ENCODE measurements at places on chromosomes 4 and X.
A peak's percentile ranks its signal among the peaks of the same experiment; 100 is the strongest.

DNA sequence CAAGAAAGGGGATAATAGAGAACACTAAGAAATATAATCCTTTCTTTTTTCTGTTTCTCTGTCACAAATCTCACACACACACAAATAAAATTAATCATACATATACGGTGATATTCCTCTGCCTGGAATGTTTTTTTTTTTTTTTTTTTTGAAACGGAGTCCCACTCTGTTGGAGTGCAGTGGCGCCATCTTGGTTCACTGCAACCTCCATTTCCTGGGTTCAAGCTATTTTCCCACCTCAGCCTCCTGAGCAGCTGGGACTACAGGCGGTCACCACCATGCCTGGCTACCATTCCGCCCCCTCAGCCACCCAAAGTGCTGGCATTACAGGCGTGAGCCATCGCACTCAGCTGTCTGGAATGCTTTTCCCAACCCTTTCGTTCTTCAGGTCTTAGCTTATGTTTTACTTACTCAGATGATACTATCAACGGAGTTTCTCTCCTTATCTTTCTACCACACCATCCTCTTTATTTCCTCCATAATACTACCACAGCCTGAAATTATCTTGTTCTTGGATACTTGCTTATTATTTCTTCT, 69.3 kb downstream of the ANKRD17 start:
- no peak for DNase-seq

GRCh38 chr4:31649878-31650277, 929.7 kb downstream of the PCDH7 start:
- DNase-seq, result no peak

DNA sequence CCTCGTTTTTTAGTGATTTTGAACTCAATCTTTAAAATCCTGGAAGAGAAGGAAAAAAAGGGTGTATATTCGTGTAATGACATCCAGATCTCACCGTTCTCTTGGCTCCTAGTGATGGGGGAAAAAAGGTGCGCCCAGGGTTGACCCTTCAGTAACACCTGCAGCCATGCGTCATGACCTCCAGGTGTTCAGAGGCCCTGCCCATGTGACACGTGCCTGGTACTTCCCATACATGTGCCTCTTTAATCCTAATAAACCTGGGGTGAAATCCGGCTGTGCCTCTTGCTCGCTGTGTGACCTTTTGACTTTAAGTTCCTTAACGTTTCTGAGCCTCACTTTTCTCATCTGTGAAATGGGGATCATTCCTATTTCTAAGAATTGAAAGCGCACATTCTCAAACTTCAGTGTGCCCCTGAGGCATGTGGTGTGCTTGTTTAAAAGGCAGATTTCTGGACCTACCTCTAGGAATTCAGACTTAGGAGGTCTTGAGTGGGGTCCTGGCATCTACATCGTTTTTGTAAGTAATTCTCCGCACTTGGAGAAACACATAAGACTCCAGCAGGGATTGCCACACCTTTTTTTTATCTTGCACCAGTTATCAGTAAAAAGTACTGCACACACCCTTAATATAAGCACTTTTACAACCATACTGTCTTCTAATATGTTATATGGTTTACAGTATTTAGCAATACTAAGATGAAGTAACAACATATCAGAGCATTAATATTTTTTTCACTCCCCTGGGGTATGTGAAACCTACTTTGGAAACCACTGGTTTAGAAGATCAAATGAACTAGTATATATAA, 90.1 kb downstream of the RELL1 start:
- no peak for DNase-seq

- no peak for DNase-seq
Measured at GRCh38 chr4:7744142-7744804, 195.4 kb downstream of the AFAP1 start.

DNA sequence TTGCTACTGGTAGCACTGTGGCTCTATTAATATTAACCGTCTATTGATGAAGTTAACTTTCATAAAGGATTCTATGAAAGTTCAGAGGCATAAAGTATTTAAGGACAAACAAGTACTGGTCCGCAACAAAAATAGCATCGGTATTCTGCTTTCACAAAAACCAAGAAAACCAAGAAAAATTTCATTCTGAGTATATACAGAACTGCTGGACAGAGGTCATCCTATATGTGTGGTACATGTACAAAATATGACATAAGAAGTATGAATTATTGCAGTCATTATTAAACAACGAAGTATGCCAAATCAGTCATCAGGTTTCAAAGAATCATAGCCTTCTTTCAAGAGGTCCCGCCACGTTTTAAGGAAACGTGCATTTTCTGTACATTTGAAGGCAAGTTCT, 2.4 kb downstream of the C4orf46 start:
- DNase-seq, result no peak

DNA sequence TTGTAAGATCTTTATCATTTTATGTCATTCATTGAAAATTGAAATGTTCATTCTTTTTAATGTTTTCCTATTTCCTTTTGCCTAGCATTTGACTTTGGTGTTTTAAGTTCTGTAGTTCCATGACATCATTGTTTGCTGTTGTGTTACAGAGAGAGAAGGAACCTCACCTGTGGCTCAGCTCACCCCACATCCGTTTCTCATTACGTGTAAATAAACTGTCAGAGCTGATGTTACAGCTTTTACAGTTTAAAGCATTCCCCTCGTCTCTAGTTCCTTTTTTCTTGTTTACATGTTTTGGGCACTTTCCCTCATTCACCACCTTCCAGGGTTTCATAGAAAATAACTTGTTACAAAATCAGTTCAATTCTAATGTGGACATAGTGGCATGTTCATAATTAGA, 137.2 kb downstream of the FNIP2 start:
- DNase-seq, result no peak

GRCh38 chr4:38424151-38424871, 239.7 kb upstream of the KLF3 start:
- no peak for DNase-seq

- no peak for DNase-seq
Measured at GRCh38 chr4:2814627-2815270, 21.9 kb downstream of the SH3BP2 start.

GRCh38 chrX:143873343-143873742, 10.5 kb upstream of the UBE2NL start:
- no peak for DNase-seq

- DNase-seq, result no peak
Measured at GRCh38 chr4:80079255-80079923, 6.4 kb upstream of the ANTXR2 start.

DNA sequence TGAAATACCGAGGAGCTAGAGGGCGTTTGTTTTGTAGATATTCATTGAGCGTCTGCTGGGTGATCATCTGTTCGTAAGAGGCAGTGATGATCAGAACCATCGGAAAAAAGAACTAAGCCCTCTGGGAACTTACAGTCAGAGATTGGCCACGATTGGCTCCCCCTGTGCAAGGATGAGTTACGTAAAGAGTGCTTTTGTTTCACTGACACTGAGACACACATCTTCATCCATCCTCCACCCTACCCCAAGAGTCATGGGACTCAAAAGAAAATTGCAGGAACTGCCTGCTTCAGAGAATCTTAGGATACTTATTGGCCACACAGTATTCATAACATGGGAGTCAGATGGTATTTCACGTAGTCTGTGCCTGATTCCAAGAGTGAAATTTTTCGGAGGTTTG, 62.1 kb downstream of the GEMIN8 start:
- no peak for DNase-seq

- DNase-seq, result peak; percentile 62
Measured at GRCh38 chr4:40924096-40924792, 174.5 kb downstream of the NSUN7 start.

GRCh38 chrX:109281483-109282275, 200.2 kb downstream of the GUCY2F start:
- DNase-seq, result no peak

- DNase-seq, result no peak
Measured at GRCh38 chrX:68920561-68920960, 91.7 kb downstream of the EFNB1 start.

- no peak for DNase-seq
Measured at GRCh38 chrX:34629572-34629971, 27.5 kb downstream of the TMEM47 start.

DNA sequence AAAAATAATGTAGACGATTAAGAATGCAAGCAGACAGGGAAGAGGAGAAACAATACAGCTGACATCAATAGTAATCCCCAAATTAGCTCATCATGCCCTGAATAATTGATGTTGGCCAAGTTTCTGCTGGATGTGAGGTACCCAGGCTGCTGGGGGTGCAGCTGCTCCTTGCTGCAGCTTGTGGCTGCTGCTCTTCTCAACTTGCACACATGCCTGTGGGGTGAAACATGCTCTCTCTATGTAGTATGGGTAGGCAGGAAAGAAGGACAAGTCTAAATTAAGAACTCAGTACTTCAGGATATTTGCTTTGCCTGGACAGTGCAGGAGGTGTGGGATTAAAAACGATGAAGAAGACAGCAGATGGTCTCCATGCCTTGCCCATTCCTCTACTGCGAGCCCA, 16.7 kb downstream of the EDA2R start:
- DNase-seq, result no peak

GRCh38 chrX:84729809-84730208, 227.6 kb upstream of the HDX start:
- DNase-seq, result peak; percentile 1

- DNase-seq, result no peak
Measured at GRCh38 chr4:163148466-163149336, 18.0 kb downstream of the NAF1 start.

- DNase-seq, result no peak
Measured at GRCh38 chr4:8745005-8745790, 126.4 kb downstream of the HMX1 start.

DNA sequence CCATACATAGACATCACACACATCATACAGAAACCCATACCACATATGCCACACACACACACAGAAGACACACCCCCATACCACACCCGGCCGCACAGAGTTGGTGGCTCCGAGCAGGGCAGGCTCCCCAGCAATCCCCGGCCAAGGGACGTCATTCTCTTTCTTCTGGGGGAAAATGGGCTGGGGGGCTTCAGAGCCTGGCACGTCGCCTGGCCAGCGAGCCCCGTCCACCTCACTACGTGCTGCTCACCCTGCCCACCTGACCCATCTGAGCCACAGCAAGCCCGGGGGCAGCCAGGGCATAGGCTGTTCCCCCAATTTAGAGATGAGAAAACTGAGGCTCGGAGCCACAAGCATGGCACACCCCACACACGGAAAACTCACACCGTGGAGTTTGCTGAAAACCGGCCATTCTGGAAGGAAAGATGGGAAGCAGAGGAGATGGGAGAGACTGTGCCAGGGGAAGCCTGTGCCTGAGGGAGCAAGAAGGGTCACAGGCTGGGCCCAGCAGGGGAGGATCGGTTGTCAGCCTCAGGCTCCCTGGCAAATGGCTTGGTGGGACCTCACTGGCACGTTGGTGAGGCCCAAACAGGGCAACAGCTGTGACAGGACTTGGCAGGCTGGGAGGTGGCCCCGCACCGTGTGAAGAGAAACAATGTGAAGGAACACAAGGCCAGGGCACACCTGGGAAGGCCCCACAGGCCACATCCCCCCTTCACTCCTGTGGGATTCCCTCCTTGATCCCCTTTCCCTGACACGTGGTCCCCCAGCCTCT, 73.2 kb downstream of the JAKMIP1 start:
- no peak for DNase-seq

DNA sequence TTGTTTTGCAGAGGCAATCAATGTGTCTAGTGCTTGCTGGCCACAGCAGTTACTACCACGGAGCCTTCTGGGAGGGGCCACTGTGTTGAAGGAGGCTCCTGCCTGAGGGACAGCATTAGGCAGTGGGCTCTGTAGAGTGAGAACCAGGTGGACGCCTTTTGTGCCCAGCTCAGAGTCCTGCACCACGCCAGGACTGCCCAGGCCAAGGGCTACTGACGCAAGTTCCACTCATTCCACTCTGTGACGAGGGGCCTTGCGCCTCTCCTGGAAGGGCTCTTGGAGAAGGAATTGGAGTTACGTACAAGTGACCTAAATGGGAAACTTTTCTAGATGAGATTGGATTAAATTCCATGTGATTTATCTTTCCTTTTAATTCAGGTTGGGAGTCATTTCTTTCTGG, 102.8 kb upstream of the MAGEE2 start:
- no peak for DNase-seq

DNA sequence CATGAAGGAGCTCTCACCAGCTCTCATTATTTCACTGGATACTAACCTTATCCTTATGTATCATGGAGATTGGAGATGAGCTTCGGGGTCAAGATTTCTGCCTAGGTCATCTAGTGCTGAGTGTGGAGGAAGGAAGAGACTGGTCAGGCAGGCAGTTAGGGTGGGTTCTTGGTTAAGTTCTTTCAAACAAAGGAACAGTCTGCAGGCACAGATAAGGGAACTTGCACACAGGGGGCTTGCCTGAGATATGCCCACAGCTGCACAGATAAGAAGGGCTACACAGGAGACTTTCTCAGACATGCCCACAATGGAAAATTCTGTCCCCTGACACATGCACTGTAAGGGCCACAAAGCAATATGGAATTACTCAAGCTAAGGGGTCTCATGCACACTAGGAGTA, 904.1 kb downstream of the NLGN4X start:
- no peak for DNase-seq

DNA sequence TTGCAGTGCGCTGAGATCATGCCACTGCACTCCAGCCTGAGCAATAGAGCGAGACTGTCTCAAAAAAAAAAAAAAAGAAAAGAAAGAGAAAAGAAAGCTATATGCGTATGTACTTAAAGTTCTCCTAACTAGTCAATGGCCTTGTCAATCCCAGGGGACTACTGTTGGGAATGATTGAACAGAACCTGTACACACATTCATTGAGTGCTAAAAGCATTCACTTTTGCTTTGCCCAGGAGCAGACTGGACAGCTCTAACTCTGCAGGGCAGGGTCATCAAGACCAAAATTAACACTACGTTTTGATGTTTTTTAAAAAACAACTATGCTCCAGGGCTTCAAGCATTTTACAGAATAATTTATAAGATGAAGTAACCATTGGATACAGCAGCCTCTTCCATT, 106.2 kb downstream of the FNIP2 start:
- no peak for DNase-seq

DNA sequence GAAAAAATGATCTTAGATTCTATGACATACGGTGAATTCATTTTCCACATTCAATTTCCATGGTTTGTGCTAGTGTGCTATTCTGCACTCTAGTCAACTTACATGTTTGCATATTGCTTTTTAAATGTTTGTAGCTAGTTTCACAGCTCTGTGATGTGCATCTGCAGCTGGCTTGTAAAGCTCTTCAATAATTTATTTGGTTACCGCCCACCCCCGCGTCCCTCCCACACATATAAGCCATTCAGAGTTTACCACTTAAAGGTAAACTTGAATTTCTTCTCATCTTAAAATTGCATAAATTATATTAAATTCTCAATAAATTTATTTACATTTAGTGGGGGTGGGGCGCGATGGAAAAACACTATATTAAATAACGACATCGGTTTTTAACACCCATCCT, 291 bp upstream of the NBDY start:
- DNase-seq, result no peak

DNA sequence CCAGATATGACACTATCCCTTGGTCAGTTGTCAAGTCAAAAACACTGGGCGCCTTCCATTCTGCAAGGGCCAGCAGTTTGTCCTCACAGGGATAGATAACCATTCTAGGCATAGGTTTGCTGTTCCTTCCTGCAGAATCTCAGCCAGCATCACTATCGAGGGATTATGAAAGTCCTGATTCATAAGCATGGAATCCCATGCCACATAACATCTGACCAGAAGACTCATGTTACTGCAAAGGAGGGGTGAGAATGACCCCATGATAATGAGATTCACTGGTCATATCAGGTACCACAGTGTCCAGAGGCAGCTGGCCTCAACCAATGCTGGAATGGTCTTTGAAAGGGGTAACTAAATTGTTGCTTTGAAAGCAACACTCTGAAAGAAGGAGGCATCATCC, 84.7 kb downstream of the OTC start:
- no peak for DNase-seq

- no peak for DNase-seq
Measured at GRCh38 chr4:125520258-125520990, 205.7 kb downstream of the FAT4 start.

GRCh38 chr4:163694385-163694784, 199.9 kb downstream of the TMA16 start:
- DNase-seq, result no peak
